ENCODE measurements at places on chromosomes 3 and 15.

GRCh38 chr3:195526492-195526891 is 16.6 kb downstream of the PPP1R2 start:
- no peak for DNase-seq

DNA sequence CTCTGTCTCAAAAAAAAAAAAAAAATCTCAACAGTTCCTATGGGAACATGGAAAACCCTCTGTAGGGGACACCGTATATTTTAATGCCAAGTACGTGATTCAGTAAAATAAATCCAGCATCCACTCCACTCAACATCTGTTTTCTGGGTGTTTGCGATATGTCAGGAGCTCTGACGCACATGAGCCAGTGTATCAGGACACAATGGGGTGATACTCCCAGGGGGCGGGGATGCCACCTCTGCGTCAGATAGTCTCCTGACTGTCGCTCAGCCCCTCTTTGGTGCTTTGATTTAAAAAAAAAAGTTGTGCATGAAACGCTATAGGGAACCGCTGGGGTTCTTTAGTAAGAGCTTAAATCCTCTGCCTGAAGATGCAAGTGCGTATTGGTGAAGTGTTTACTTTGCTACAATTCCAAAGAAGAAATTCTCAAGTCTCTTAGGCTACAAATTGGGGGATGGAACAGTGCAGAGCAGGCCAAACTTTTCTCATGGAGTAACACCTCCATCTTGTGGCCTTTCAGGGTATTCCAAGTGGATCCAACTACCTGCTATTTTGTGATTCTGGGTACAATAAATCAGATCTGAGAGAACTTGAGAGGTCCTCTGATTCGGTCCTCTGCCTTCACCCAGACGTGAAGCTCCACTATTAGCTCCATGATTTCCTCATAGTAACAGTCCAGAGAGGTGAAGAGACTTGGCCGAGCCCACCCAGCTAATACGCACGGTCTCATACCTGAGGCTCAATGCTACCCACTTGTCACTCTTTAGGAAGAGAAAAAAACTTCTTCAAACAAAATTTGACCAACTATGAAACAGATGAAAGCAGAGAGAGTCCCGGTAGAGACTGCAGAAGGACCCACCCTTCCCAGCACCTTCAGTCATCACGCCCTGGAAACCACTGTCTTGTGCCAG is 9.3 kb upstream of the NR2E3 start:
- peak; percentile 64 for DNase-seq

DNA sequence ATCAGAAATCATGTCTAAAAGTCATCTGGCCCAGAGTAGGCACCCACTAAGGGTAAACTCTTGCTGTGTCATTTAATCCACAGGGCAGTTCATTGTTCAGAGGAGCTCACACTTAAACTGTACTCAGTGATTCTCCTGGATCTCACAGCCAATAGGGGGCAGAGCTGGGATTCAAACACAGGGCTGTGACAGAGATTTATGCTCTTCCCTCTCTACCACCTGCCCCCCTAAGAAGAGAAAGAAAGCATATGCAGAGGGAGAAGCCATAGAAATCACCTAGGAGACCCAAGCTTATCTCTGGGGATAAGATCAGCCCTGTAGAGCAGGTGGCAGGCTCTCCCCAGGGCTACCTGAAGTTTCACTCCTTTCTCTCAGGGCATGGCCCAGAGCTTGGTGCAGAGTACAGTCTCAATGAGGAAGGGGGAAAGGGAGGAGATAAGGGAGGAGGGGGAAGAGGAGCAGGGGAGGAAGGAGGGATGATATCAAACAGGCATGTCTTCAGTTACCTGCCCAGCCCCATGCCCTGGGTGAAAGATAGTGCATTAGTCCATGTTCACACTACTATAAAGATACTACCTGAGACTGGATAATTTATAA is 51.8 kb upstream of the ADPGK start:
- no peak for DNase-seq

DNA sequence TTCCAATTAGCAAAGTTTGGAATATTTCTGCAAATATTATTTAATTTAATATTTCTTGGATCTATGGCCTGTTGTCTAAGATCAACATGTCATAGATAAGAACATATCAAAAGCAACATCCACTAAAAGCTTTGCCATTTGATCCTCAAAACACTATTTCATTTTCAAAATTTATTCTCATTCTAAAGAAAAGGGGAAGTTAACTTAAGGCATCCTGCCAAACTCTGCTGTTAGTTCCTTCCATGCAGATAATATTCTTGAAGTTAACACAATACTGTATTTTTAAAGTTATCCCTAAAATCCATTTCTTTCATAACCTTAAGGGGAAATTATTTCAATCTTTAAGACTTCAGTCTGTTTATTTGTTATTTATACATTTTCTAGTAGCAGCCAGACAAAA is 28.2 kb upstream of the GBE1 start:
- DNase-seq, result no peak
